IPS-NIHi11 (cell line): ENCODE measurements at places on chromosomes 5 and 9.

DNA sequence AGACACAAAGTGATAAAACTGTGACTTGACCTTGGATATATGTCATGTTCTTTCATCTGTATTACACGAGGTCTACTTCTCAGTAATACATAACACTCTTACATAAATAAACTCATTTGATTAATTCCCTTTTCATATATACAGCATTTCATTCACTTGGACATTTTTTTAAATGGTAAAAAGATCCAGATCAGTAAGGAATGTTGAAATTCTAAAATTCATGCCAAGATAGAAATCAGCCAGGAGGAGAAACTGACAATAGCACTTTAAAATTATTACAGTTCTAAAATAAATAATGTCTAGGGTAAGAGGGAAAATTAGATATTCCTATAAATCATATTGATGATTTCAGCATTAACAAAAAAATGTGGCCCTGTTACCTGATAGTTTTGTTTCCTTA, 46.2 kb upstream of the POU5F2 start:
- no peak for DNase-seq

DNA sequence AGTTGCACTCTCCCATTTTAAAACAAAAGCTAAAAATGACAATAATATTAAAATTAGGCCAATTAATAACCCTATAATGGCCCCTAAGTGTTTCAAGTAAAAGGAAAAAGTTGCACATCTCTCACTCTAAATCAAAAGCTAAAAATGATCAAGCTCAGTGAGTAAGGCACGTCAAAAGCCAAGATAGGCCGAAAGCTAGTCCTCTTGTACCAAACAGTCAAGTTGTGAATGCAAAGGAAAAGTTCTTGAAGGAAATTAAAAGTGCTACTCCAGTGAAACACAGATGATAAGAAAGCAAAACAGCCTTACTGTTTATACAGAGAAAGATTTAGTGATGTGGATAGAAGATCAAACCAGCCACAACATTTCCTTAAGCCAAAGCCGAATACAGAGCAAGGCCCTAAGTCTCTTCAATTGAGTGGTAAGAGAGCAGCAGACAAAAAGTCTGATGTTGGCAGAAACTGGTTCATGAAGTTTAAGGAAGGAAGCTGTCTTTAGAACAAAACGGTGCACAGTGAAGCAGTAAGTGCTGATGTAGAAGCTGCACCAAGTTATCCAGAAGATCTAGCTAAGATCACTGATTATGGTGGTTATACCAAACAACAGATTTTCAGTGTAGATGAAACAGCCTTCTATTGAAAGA, 144.1 kb upstream of the ACOT12 start:
- no peak for DNase-seq

DNA sequence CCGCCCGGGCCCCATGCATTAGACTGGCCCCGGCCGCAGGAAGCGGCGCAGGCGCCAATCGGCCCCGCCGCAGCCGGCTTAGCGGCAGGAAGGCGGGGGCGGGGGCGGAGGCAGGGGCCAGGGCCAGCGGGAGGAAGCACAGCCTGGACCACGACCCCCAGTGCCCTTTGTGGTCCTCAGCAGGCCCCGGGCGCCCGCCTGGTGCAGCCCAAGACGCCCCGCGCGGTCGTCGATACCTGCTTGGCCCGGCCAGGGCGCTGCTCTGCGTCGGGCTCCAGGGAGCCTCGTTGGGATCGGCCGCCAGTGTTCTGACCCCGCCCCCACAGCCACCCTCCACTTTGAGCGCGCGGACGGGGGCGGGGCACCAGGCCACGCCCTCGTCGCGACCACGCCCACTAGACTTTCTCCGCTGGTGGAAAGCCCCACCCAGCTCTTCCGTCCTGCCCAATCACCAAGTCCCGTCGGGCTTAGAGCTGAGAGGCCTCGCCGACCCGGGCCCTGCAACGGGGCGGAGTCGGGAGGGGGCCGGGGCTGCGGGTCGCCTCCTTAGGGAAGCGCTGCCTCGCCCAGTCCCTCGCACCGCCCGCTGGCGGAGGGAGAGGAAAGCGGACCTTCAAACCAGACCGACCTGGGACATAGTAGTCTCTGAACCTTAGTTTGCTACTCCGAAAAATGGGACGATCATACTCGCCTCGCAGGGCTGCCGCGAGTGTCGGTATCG, at the start of gene PDLIM7:
Gene PDLIM7, minus strand, starts transcription at position 313 of the 721 bp plus-strand sequence. CDS start 1,092 bp downstream, outside the sequence.
- DNase-seq: peak; percentile 96

GRCh38 chr5:856531-857425, 6.0 kb upstream of the ZDHHC11 start:
- no peak for DNase-seq

GRCh38 chr9:36100532-36100931, 36.0 kb upstream of the GLIPR2 start:
- DNase-seq: peak; percentile 46

- no peak for DNase-seq
These were observed 7.0 kb upstream of the ARSB start for GRCh38 chr5:78992146-78992545.

- DNase-seq: no peak
These were observed 22.5 kb downstream of the FOXD1 start for GRCh38 chr5:73426034-73426433.

DNA sequence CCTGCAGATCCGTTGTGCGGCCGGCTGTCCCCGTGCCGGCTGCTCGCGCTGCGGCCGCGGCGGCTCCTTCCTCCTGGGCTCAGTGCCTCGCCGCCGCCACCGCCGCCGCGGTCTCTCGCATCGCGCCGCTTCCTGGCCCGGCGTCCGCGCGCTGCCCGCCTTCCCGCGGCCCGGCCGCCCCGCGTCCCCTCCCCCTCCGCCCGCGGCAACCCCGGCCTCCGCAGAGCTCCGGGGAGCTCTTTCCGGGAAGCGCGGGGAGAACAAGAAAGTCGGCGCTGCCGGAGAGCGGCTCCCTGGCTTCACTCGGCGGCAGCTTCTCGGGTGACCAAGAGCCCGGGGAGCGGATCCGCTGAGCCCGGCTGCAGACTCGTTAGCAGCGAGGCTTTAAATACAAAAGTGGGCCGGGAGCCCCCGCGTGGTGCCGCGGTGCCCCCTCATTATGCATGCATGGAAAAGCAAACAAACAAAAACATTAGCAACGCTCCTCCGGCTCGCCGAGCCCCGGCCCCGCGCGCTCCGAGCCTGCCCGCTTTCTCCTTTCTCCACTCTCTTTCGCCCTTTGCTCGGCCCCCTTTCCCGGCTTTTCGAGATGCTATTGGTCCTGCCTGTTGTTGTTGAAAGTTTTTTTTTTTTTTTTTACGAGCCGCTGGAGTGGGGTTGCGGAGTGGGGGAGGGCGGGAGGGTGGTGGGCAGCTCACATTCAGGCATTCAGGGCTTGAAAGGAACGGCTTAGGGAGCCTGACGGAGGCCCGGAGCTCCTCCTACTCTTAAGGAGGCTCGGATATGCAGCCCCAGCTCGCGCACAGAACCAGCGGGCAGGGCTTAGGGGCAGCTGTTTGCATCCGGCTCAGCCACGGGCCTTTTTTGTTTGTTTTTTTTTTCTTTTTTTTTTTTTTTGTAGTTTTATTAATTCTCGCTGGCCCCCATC, at the start of gene GAS1:
Gene GAS1, minus strand, starts transcription at position 361 of the 928 bp plus-strand sequence. CDS start 727 bp downstream, outside the sequence.
- peak; percentile 87 for DNase-seq

GRCh38 chr5:90519081-90519480, 10.3 kb downstream of the LYSMD3 start:
- no peak for DNase-seq

GRCh38 chr5:35854248-35854647, 2.4 kb upstream of the IL7R start:
- no peak for DNase-seq

DNA sequence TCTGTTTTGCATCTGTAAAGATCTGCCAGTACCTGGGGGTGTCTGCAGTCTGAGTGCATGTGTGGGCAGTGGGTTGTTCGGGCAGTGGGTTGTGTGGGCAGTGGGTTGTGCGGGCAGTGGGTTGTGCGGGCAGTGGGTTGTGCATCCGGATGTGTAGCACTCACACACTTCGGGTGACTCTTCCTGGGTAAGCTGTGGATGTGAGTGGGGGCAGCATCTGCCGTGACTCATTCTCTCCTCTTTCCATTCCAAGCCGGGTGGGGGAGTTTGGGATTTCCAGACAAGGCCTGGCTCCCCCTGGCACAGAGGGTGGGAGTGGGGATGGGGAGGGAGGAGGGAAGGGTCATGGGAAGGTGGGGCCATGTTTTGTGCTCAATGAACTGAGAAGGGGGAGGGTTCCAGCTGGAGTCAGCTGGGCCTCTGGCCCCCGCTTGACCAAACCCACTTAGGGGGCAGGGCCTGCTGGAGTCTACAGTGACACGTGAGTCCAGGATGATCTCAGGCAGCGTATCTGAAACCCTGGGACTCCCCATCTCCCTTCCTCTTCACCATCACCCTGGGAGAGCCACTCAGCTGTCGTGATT, 8.3 kb downstream of the CRB2 start:
- DNase-seq: no peak

GRCh38 chr5:145362266-145362665, 472.9 kb downstream of the PRELID2 start:
- DNase-seq: no peak

- no peak for DNase-seq
These were observed 30.6 kb upstream of the IL33 start for GRCh38 chr9:6184749-6185645.

- no peak for DNase-seq
These were observed 36.5 kb downstream of the ARHGEF37 start for GRCh38 chr5:149617760-149618306.

DNA sequence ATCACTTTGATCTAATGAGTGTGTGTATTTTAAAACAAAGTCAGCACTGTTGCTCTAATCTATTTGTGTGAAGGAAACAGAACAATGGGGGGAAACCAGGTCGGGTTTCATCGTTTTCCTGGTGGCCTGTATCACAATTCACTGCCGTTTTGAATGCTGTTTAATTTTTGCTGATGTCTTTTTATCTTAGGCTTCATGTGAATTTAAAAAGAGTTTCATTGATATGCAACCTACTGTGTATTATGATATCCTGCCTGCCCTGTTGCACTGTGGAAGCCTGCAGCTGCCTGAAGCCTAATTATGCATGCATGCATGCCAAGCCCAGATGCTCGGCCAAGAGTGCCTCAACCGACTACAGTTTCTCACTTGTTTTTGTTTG, 307.5 kb downstream of the ZNF608 start:
- peak; percentile 31 for DNase-seq

DNA sequence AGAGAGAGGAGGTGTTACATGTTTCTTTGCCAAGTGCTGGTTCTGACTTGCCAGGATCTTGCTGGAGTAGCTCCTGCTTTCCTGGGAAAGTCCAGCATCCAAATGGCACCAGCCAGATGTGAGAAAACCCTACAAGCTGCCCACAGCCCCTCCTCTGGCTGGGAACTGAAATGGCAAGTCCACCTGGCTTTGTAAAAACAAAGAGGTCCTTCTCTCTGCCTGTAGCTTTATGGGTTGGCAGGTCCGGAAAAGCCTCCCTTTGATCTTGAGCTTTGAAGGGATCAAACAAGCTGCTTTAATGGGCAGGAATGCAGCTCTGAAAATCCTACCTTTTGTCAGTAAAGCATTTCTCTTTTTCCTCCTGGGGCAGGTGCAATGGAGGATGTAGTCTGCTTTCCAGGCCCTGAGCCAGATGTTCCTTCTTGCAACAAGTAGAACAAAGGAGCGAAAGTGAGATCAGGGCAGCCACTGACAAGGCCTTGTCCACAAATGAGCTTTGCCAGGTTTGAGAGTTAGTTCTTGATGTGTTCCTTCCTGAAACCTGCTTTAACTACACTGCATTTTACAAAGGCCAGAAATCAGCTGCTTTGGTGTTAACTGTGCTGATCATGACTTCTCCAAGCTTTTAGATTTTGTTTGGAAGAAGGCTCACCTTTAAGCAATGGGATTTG, 456.7 kb downstream of the ZNF608 start:
- peak; percentile 72 for DNase-seq

GRCh38 chr9:136309101-136309801, 5.4 kb upstream of the CCDC187 start:
- no peak for DNase-seq
